IPS DF 19.7 (cell line): ENCODE measurements at places on chromosomes 13 and 19.

DNA sequence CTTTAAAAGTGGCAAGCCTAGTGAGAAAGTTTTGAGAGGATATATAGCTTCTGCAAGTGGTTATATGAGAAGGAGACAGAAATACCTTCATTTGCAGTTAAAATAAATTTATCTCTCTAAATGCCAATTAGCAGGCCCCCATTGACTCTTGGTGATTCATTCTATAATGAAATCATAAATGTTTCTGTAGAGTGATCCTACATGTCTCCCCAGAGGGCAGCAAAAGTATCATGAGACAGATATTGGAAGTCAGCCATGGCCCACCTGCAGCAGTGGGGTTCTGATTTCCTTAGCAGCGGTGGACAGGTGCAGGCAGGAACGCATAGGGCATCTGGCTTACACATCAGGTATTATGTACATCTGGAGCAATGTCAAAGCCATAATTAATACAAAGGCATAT, 385.4 kb upstream of the SLC10A2 start:
- DNase-seq, result no peak

DNA sequence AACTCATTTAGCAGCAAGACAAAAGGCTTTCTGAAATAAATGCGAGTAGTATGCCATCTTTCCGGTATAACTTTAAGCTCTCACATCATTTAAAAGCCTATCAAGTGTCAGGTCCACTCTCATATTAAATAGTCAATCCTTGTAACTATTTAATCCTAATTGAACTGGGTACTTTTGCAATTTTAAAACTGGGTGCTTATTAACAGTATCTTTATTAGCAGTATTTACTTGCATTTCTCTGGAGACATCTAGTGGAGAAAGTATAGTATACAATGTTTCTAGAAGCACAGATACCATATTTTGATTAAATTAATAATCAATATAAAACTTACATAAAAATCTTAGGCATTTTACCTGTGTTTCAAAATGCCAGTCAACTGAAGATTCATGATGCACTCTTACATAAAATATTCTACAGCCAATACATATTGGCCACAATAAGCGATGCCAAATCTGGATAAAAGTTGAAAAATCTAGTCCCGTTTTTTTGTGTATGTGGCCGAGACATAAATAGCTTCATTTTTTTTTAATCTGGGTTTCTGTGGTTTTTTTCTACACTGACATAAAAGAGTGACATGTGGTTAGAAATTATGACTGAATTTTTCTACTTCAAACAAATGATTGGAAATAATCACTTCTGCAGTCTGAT, 4.3 kb upstream of the POSTN start:
- no peak for DNase-seq

DNA sequence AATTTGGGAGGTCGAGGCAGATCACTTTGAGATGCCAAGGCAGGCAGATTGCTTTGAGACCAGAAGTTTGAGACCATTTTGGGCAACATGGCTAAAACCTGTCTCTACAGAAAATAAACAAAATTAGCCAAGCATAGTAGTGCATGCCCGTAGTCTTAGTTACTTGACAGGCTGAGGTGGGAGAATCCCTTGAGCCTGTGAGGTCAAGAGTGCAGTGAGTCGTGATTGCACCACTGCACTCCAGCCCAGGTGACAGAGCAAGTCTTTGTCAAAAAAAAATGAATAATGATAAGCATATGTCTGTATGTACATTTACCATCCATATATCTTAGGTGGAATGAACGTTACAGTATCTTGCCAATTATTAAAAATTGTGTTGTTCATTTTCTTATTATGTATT, 2447.7 kb downstream of the PCDH9 start:
- DNase-seq, result no peak

DNA sequence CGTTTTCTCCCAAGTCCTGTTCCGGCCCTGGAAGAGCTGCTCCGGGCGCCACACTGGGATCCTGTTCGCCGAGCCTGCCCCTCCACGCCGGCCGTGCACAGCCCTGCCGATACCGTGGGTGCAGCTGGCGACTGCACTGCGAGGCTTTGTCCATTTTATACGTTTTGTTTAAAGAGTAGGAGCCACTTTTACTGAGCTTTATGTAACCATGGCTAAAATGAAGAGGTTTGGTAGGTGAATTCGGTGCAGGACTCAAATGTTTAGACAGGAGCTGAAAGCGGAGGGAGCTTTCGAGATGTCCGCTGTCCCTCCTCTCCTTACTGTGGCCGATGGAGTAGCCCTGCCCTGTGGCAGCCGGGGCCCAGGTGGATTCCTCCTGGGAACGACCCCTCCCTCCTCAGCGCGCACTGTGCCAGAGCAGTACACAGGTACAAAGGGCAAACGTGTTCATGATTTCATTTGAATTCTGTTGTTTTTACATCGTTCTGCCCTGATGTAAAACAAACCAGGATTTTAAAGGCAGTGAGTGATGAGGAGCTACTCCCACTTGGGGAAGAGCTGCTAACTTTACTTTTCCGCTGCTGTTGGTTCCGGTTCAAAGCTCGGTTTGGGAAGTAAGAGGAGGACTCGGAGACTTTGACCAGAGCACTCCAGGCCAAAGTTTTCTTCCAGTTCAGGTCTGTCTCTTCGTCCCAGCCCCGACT, 1.7 kb downstream of the COL4A2 start:
- no peak for DNase-seq

DNA sequence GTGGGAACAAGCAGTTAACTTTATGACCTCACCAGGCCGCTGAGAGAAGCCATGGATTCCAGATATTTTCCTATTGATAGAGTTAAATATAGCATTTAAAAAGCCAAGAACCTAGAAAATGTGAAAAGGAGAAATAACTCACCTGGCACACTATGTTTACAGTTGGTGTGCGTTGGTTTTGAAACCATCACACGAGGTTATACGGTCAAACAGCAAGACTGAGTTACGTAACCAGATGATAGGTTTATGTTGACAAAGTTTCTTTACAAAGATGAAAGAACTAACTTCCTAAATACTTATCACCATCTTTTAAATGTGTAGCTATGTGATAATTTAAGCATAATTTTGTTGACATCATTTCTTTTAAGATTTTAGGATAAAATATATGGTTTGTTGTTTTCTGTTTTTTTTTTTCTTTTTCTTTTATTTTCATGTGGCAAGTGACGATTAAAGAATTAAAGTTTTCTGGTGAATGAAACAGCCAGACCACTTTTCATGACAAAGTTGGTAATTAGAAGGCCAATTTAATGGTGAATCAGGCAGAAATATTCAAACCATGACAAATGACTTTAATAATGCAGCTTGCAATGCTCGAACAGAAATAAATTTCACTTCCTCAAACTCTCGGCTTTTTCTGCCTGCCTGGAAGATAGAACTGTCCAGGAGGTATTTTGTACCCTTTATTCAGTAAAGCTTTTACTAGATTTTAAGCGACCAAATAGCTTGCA, 339.1 kb upstream of the OBI1 start:
- DNase-seq, result no peak

DNA sequence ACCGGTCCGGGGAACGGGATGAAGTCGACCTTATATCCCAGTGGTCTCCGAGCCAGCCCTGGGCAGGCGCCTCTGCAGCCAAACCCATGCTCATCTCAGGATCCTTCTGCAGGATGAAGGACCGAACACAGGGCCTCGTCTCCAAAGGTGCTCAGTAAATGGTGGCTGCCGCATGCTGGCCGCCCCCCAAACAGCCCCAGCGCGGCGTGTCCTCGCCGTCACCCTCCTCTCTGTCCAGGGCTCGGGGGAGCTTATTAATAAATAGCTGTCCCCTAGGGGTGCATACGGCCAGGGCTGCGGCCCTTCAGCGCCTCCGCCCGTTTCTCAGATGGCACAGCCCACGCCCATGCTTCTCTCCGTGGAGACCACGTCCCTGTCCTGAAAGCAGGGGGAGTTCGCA, 32.6 kb upstream of the SPACA7 start:
- no peak for DNase-seq

- DNase-seq, result no peak
Measured at GRCh38 chr13:63433546-63434150, 2018.0 kb upstream of the PCDH20 start.

GRCh38 chr13:67554286-67554685, 324.1 kb upstream of the PCDH9 start:
- no peak for DNase-seq

- DNase-seq, result no peak
Measured at GRCh38 chr13:41693434-41693833, 236.1 kb downstream of the RGCC start.

DNA sequence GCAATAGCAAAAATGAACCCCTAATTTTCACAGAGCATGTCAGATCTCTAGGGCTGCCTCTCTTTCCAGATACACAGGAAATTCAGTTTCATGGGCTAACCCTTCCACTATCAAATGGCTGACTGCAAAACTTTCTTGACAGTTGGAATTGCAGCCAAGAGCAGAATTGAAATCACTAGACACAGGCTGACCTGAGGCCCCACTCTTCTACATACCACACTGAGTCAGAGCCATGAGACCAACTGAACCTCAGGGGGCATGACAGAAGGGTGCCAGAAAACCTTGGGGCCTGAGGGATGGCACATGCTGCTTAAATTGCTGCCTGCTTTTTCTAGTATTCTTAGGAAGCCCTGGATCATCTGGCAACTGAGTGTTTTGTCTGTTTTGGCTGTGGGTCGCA, 1.7 kb upstream of the DLEU7 start:
- no peak for DNase-seq

DNA sequence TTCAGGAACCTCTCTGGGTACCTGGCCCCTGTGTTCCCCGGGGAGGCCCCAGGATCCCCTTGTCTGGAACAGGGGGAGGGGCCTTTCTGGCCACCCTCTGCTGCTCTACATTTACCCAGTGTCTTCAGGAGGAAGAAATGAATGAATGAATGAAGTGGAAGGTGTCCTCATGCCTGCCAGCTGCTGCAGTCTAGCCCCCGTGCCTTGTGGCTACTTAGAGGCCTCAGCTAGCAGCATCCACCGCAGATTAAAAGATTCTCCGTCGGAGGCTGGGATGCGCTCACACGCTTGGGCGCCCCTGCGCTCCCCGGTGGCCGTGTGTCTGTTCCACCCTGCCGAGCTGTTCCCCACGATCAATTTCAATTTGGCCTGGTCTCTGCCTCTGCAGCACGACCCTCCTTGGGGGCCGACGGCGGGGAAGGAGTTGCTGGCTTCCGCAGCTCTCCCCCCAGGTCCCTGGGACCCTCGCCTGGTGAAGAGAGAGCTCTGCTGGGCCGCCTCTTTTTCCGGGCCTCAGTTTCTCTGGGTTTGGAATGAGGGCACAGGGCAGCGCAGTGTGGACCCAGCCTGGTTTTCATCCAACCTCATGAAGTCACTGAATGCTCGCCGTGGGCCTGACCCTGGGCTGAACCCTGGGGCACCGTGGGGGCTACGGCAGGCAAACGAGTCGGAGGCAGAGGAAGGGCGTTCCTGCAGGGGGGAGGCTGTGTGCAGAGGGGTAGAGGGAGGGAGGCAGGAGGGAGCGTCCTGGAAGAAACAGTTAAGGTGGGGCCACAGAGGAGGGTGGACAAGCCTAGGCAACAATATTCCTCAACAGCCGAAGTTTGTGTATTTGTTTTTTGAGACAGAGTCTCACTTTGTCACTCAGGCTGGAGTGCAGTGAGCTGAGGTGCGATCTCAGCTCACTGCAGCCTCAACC, 28.3 kb downstream of the EFNA2 start:
- no peak for DNase-seq

- DNase-seq, result no peak
Measured at GRCh38 chr13:107886118-107886517, 329.2 kb downstream of the LIG4 start.

- DNase-seq, result no peak
Measured at GRCh38 chr13:100589178-100589725, 663 bp upstream of the GGACT start.

- no peak for DNase-seq
Measured at GRCh38 chr19:31261603-31262212, 87.5 kb downstream of the TSHZ3 start.

DNA sequence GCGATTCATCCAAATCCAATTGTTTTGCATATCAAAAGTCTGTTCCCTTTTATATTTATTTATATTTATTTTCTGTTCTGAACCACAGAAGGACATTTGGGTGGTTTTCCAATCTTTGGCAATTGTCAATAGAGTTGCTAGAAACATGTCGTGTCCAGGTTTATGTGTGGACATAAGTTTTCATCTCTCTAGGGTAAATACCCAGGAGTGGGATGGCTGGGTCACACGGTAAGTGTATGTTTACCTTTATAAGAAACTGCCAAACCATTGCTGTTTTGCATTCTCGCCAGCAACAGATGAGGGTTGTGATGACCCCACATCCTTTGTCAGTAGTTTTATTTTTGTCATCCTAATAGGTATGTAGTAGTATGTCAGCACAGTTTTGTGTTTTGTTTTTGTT, 12.5 kb downstream of the AP1M1 start:
- DNase-seq, result no peak

- no peak for DNase-seq
Measured at GRCh38 chr13:100753376-100753775, 78.8 kb upstream of the TMTC4 start.

DNA sequence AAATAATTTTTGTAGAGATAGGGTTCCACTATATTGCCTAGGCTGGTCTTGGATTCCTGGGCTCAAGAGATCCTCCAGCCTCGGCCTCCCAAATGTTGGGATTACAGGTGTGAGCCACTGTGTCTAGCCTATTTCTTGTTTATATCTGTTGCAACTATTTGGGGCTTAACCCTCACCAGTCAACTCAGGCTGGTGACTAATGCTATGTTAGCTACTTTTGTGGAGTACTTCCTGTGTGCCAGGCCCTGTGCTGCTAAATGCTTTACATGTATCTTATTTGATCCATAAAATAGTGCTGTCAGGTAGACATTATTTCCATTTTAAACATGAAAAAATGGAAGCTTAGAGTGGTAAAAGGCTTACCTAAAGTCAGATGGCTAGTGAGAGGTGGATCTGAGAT, 13.8 kb downstream of the CEACAM1 start:
- DNase-seq, result no peak

GRCh38 chr13:104170980-104171555, 1104.9 kb upstream of the SLC10A2 start:
- no peak for DNase-seq
